GM03348 (cell line): ENCODE measurements at places on chromosomes 3 and 15.
A peak's percentile ranks its signal among the peaks of the same experiment; 100 is the strongest.

DNA sequence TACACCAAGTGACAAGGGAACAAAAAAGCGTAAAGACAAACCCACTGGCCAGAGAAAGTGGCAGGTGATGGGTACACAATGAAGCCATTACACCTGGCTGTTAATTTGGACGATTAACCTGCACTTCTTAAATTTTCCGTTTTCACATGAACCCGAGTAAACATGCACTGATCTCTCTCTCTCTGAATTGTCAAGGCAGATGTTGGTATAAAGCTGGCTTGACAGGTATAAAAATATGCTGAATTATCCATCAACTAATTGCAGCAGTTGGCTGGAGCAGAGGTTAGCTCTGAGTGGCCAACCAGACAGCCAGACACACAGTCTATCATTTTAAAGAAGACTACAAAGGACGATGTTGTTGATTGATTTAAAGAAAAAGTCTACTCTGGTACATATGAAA lies 561.7 kb upstream of the ALCAM start:
- DNase-seq = no peak

- peak; percentile 89 for DNase-seq
Measured at GRCh38 chr15:24954783-24955530, at the start of the genes SNRPN and SNURF. Gene SNRPN, plus strand, starts transcription at chr15:24954987. Its CDS starts 19,467 bp downstream, at chr15:24974454. Gene SNURF, plus strand, starts transcription at chr15:24954987. Its CDS starts 62 bp downstream, at chr15:24955049.

- DNase-seq = peak; percentile 13
Measured at GRCh38 chr3:152943645-152944044, 108.7 kb downstream of the P2RY1 start.

DNA sequence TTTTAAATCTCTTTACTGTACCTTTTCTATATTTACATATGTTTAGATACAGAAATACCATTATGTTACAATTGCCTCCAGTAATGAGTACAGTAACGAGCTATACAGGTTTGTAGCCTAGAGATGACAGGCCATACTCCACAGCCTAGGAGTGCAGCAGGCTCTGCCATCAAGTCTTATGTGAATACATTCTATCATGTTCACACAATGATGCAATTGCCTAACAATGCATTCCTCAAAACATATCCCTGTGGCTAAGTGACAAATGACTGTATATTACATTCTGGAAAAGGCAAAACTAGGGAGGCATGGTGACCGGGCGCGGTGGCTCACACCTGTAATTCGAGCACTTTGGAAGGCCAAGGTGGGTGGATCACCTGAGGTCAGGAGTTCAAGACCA lies 192.4 kb upstream of the IGF1R start:
- DNase-seq = no peak

DNA sequence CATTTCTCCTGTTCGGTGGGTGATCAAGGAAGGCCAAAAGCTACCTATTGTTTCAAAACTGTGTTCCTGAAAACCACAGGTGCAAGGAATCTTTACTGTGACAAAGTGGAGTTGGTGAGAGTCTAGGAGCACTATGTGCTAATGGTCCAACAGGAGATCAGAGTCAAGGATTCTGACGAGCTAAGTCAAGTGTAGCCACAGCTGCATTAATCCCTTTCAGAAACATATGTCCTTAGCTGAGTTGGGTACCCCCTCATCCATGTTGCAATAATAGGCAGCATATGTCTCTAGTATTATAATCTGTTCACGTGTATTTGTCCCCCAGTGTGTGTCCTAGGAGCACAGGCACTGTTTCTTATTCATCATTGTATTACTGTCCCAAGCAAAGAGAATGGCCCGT lies 1.7 kb downstream of the VPS39 start:
- DNase-seq = no peak

DNA sequence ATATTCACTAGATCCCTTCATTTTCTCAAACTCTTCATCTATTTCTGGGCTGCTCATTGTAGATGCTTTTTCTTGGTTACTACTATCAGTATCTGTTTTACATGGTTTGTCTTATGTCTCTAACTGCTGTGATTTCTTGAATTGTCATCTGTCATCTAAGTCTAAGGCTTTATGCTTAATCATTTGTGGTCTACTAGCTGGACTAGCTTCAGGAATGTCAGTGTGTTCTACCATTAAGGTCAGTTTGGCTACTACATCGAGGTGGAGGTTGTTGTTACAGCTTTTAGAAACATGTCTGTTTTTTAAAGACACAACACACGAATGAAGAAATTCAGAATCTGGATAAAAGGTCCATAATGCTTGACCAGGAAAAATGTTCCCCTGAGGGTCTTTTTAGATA lies 82.2 kb downstream of the ABI3BP start:
- no peak for DNase-seq

DNA sequence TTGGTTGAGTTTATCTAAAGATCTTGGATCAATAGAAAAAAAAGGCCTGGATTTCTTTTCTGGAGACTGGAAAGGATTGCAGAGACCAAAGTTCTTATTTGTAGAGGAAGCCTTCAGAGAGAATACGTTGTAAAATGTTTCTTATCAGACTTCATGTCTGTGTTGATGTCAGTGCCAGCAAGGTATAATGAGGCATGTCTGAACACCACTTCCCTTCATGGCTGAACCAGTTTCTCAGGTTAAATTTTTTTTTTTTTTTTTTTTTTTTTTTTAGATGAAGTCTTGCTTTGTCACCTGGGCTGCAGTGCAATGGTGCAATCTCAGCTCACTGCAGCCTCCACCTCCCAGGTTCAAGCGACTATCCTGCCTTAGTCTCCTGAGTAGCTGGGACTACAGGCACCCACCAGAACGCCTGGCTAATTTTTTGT lies 17.8 kb upstream of the ZNF774 start:
- DNase-seq = no peak

- DNase-seq = peak; percentile 11
Measured at GRCh38 chr3:192445770-192446644, 281.3 kb downstream of the FGF12 start.

DNA sequence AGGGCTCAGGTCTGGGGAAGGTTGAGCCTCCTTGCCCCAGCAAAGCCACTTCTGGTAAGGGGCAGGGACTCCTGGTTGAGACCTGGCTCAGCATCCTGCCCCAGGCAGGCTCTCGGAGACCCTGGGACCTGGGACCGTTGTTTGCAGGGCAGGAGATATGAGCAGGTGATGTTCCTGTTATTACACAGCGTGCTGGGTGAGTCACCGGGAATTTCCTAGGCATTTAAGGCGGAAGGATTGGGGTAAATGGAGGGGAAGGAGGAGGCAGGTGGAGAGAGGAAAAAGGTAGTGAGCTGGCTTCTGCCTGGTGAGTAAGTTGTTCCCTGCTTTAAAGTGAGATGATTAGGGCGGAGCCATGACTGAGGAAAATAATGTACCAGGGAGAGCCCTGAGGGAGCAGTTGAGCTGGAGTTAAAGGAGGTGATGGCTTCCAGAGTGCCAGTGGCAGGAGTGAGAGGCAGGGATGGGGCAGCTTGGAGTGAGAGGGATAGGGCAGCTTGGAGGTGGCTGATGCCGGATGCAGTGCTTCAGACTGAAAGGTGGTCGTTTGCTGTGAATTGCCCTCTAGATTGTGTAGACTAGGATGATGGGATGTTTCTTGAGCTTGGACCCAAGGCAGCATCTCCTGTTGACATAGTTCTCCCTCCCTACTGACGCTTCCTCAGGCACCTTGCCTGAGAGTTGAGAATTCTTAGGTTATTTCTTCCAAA lies 79.4 kb downstream of the AAGAB start:
- no peak for DNase-seq

- no peak for DNase-seq
Measured at GRCh38 chr3:16305111-16305541, 40.1 kb downstream of the OXNAD1 start.

DNA sequence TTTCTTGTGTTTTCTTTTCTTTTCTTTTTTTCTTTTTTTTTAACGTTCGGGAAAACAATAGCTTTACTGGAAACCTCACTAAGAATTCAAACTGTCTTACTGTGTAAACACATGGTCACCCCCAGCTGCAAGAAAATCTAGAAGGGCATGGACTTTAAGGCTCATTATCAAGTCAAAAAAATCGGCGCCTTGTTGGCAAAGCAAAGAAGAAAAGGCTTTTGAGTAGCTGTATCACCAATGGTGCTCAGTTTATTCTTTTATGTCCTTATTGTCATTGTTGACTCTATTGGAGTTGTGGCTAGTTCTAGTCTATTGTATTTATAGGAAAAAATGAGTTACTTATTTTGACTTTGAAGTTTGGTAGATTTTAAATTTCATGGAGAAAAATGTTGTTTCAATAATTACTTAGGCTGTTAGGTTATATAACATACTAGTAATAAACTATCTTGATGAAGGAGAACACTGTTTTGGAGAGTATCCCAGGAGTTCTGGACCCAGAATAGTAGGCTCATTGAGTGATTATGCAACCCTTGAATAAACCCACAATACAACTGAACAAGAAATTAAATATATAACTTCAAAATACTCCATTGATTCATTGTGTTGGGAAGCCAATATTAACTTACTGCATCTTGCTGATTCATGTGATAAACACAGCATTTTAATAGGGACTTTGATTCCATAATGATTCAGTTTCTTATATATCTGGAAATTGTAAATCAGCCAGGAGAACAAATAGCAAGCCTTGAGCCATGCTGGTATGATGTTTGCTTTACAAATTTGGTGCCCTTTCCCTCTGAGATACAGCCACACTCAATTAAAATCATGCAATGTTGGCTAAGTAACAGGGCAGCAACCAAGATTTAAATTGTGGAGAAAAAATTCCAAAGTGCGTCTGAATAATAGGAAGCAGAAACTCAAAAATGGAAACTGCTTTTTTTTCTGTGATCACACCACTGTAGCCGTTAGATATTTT lies 27.8 kb upstream of the GOLIM4 start:
- peak; percentile 18 for DNase-seq

- DNase-seq = no peak
Measured at GRCh38 chr3:64023861-64024223, 548 bp upstream of the PSMD6 start.

GRCh38 chr15:78790027-78790426 lies 21.2 kb downstream of the ADAMTS7 start:
- no peak for DNase-seq

GRCh38 chr3:137692803-137693431 lies 71.2 kb upstream of the SOX14 start:
- DNase-seq = no peak

GRCh38 chr3:124092811-124093210 lies 100.9 kb upstream of the ROPN1 start:
- no peak for DNase-seq

GRCh38 chr3:24181256-24181655 lies 236.2 kb downstream of the NR1D2 start:
- no peak for DNase-seq

- DNase-seq = no peak
Measured at GRCh38 chr3:38219609-38220197, 45.9 kb upstream of the SLC22A13 start.

GRCh38 chr3:194573680-194574437 lies 59.4 kb downstream of the TMEM44 start:
- DNase-seq = peak; percentile 52

- peak; percentile 75 for DNase-seq
Measured at GRCh38 chr3:45182915-45183871, 37.0 kb upstream of the CDCP1 start.

GRCh38 chr15:50251638-50252182 lies 13.8 kb downstream of the HDC start:
- DNase-seq = no peak

- DNase-seq = peak; percentile 90
Measured at GRCh38 chr3:177345049-177345972, 148.0 kb upstream of the TBL1XR1 start.

GRCh38 chr3:79081335-79081734 lies 686.5 kb downstream of the ROBO1 start:
- no peak for DNase-seq

- peak; percentile 43 for DNase-seq
Measured at GRCh38 chr3:31550452-31551251, 17.9 kb downstream of the STT3B start.

DNA sequence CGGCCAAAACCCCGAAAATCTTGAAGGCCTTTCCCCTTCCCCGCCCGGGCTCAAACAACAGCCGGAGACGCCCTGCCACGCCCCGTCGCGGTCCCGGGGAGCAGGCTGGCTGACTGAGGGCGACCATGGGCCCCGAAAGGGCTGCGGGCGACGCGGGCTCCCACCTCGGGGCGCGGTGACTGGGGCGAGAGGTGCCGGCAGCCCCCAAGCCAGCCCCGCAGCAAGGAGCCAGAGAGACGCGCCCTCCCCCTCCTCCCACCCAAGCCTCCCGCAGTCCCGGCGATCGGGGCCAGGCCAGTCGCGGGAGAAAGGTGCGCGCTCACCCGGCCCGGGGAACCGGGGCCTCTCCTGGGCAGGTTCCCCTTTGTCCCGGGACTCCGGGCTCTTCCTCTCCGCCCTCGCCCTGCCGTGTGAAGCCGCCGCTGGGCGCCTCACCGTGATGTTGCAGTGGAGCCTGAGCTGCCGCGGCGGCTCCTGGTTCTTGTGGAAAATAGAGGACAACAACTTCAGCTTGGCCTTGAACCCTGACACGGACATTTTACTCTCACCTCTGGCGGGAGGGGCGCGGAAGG lies 30.6 kb upstream of the ZSCAN2 start:
- DNase-seq = peak; percentile 67

GRCh38 chr15:55778932-55779331 lies 36.0 kb upstream of the PRTG start:
- DNase-seq = no peak

DNA sequence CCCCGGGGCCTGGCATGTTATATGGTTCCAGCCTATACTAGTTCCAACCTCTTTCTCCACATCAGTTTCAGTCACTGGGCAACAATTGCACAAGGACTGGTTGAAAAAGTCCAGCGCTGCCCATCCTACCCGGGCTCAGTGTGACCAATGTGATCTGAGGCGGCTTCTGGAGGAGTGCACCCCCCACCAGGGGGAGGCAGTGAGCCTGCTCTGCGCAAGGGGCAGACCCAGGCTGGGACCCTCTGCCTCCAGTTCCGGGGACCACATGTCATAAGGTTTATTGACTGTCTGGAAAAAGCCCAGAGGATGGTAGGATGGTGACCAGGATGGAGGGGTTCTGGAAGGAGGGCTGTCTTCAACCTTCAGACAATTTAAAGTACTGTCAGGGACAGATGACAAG lies 25.6 kb upstream of the NR2E3 start:
- DNase-seq = no peak

DNA sequence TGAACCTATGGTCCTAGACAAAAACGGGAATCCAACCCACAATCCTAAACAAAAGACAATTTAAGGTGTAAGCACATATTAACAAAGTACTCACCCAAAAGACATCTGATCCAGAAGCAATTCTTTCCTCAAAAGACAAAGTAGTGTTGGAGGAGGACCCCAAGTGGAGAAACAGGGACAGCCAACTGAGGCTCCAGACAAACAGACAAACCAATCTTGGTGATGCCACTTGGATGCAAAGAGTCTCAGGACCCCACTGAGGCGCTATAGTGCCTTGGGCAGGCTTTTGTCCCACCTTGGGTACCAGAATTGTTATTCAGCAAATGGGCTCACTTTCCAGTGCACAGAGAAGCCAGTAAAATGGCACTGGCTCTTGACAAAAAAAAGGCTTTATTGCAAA lies 613.8 kb downstream of the DIPK2A start:
- DNase-seq = no peak

- no peak for DNase-seq
Measured at GRCh38 chr15:33551860-33552259, 241.1 kb downstream of the RYR3 start.

GRCh38 chr15:95162069-95162468 lies 930.7 kb downstream of the MCTP2 start:
- DNase-seq = no peak
